ENCODE measurements at places on chromosomes 13 and 19. TPM values are rescaled to one million over a fixed set of nuclear protein-coding genes. Genes with fewer than 3 reads are reported as not detected.
A peak's percentile ranks its signal among the peaks of the same experiment; 100 is the strongest.

- DNase-seq = no peak
Observed at GRCh38 chr19:39515551-39516191, 732 bp downstream of the SELENOV start.

DNA sequence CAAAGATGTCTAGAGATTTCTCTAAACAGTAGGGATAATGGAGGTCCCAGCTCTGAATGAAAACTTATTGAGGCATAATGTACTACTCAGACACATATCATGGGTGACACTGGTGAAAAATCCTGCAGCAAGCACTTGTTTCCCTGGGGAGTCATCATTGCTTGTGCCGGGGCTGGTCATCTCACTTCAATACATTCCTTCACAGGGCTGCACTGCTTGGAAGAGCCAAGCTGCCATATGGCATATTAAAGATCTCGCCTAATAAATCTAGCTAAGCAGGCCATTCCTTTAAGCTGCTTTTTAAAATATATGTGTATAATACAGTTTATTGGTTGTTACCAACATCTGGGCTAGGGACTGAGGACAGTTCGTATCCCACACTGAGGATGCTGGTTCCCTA lies 332.2 kb upstream of the GPC6 start:
- DNase-seq = no peak

- no peak for DNase-seq
Observed at GRCh38 chr13:46983881-46984280, 87.0 kb upstream of the HTR2A start.

DNA sequence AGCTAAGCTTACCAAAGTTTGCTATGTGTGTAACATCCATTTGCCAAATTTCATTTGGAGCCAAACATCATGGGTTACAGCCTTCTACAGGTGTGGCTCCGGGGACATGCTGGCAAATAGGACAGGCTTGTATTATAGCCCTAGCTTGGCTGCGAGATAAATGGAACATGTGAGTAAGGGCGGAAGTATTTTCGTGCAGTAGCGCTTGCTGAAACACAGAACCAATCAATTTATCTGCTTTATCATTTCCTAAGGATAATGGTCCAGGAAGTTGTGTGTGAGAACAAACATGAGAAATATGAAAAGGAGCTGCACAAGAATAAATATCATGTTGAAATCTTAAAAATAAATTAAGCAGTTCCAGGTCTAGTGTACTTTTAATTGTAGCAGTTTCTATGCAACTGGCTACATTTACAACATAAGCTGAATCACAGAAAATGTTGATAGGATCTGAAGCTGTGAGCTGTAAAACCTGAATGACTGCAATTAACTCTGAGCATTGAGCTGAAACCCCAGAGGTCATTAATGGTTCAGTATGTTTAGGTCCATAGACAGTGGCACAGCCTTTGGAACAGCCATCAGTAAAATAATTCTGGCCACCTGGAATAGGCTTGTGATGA lies 22.2 kb upstream of the ZNF100 start:
- DNase-seq = no peak

- DNase-seq = no peak
Observed at GRCh38 chr19:40933025-40933424, 51.0 kb upstream of the CYP2A7 start.

- DNase-seq = no peak
Observed at GRCh38 chr13:23460921-23461320, 27.4 kb upstream of the SACS start.

Gene PCDH9
- total RNA-seq = 0.08 TPM

GRCh38 chr13:62537593-62537992 lies 1121.9 kb upstream of the PCDH20 start:
- DNase-seq = no peak

Gene FUT6
- 0.16 TPM for total RNA-seq

DNA sequence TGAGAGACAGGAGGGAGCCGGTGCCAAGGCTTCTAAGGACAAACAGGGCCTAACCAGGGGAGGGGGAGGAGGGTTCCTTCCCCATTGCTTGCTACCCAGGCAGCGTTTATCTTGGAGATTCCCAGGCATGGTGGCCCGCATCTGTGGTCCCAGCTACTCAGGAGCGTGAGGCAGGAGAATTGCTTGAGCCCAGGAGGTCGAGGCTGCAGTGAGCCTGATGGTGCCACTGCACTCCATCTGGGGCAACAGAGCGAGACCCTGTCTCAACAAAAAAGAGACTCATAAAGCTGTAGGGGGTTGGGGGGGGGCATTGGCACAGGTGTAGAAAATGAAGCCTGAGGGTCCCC lies 11.4 kb downstream of the TIMM13 start:
- DNase-seq = no peak

DNA sequence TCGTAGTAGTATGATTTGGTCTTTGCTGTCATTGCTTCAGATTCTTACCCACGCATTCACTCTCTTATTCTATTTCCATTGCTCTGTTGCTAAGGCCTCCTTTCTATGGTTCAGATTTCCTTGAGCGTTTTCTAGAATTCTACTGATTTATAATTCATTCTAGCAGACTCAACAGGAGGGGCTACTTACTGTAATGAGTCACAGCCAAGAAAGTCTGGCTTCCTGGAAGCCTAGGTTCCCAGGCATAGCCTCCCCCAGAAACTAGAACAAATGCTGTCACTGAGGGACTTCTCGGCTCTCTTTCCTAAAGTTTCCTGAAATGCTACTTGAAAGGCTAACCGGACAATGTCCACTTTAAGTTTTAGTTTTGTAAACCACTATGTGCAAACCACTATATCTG lies 47.7 kb upstream of the SPATA13 start:
- DNase-seq = no peak

Gene PNMA8A
- total RNA-seq = not detected

- DNase-seq = no peak
Observed at GRCh38 chr13:29858667-29859066, 8.2 kb upstream of the UBL3 start.

Gene DAND5
- total RNA-seq = 0.21 TPM

Gene TGFBR3L
- total RNA-seq = 2.7 TPM

Gene CYP2A7
- not detected for total RNA-seq

DNA sequence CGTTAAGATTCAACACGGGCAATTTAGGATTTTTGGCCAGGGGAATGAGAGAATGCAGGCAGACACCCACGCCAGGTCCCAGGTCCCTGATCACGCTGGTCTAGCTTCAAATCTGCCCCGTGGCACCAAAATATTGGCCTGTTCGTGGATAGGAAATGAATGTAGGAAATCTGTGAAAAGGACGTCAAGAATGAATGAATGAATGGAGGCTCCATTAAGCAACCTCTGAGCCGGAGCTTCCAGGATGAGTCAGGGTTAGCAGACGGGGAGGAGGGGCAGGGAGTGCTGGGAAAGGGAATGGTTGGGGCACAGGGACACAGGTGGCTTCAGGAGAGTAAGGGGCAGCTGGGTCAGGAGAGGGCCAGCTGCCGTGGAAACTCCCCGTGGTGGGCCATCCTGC lies 4.2 kb downstream of the SULT2B1 start:
- DNase-seq = no peak

Gene LGALS16
- not detected for total RNA-seq

Gene SLC7A9
- 0.58 TPM for total RNA-seq

- DNase-seq = no peak
Observed at GRCh38 chr13:55664178-55664577, 1476.5 kb upstream of the PRR20A start.

Gene CAMSAP3
- 0.34 TPM for total RNA-seq

Gene CATSPERD
- not detected for total RNA-seq

GRCh38 chr19:18401580-18402112 lies 4.2 kb upstream of the LRRC25 start:
- no peak for DNase-seq

DNA sequence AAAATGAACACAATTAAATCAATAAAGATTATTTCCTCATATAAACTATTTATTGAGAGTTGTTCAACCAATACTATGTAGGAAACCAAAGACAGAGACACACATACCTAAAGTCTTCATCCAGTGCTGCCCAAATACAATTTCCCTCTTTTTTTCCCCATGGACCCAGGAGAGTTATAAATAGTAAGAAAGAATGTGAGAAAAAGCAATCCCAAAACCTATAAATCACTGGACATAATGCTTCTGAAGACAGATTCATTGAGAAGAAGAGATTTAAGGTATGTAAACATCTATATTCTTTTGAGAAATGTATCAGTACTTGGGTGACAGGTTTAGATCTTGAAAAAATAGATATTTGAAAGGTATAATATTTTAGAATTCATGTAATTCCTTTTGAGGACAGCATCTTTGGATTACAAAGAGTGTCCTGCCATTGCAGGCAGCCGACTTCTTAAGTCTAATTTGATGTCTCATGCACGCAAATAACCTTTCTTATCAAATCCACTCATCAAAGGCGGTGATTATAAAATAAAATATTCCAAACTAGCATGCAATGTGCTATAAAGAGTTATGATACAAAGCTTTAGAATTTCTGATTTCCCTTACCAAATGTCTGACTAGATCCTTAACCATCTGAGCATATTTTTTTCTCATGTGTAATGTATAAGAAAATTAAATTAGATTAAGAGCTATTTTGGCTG lies 739.4 kb downstream of the LIG4 start:
- DNase-seq = no peak

Gene PRRG2
- total RNA-seq = 1.5 TPM

DNA sequence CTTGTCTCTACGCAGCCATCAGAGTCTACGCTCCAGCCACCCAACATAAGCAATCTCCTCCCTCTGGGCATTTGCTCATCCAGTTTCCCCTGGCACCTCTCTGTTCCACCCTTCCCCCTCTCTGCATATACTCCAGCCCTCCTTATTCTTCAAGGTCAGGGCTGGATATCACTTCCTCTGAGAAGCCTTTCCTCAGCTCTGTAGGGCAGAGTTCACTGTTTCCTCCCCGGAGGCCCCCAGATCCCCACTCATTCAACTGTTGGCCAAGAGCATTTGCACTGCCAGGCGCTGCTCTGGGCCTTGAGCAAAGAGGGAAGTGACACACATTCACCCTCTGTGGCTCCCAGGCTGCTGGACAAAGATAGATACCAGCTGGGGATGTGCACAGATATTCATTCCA lies 3.3 kb downstream of the FCGRT start:
- no peak for DNase-seq

GRCh38 chr13:63880705-63881104 lies 2465.1 kb upstream of the PCDH20 start:
- no peak for DNase-seq

- DNase-seq = peak; percentile 78
Observed at GRCh38 chr19:5130371-5131030, 161.6 kb downstream of the KDM4B start.

DNA sequence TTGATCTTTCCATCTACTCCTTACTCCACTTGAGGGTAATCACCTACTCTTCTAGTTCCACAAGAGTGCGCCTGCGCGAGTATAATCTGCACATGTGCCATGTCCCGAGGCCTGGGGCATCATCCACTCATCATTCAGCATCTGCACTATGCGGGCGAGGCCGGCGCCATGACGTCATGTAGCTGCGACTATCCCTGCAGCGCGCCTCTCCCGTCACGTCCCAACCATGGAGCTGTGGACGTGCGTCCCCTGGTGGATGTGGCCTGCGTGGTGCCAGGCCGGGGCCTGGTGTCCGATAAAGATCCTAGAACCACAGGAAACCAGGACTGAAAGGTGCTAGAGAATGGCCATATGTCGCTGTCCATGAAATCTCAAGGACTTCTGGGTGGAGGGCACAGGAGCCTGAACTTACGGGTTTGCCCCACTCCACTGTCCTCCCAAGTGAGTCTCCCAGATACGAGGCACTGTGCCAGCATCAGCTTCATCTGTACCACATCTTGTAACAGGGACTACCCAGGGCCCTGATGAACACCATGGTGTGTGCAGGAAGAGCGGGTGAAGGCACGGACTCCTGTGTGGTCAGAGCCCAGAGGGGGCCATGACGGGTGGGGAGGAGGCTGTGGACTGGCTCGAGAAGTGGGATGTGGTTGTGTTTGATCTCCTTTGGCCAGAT lies 2.7 kb upstream of the KLK2 start:
- peak; percentile 28 for DNase-seq

DNA sequence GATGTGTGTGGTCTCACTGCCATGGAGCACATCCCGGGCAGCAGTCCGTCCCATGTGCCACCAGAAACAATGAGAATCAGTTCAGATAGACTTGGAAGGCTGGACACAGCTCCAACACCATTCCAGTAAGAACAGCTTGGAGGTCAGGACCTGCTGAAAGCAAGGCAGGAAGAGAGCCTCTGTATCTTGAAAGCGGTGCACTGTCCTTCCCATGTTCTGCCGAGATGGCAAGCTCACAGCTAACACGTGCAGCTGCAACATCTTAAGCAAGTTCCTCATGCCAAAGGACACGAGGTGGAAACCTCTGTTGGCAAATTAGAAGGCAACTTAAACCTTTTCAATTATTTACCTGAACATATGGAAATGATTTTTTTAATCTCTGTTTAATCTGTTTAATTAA lies 175.4 kb downstream of the DLEU7 start:
- DNase-seq = no peak

Gene KRTDAP
- not detected for total RNA-seq

DNA sequence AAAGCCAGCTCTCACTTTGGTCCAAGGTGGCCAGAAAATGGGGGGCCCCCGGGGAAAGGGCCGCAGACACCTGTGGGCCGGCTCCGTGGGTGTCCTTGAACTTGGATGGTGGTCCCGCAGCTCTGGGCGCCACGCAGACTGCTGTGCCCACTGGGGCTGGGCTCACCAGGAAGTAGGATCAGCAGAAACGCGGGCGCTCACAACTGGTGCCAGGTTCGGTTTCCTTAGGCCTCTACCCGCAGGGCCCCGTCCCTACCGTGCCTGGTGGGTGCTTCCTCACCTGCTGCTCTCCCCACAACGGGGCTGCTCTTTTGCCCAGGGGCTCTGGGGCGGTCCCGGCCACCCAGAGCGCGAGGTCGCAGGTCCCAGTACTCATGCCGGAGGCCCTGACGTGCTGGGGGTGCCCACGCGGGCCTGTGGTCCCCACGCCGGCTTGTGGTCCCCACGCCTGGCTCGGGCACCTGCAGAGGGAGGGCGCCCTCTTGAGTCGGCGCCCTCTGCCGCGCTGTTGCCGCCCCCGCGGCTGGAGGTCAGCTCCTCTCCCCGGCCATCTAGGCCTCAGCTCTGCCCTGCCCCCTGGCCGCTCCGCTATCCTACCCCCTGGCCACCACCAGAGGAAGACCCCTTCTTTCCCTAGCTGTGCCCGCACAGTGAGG lies 1303.6 kb downstream of the UQCRFS1 start:
- DNase-seq = no peak

- no peak for DNase-seq
Observed at GRCh38 chr19:2729943-2730818, 9.0 kb upstream of the DIRAS1 start.

Gene FUT1
- 0.16 TPM for total RNA-seq

GRCh38 chr19:9547870-9548269 lies 9.4 kb upstream of the ZNF426 start:
- DNase-seq = no peak

GRCh38 chr13:103238441-103238840 lies 172.2 kb upstream of the SLC10A2 start:
- no peak for DNase-seq

GRCh38 chr19:19475849-19476828 lies 39.2 kb downstream of the TSSK6 start:
- no peak for DNase-seq

- no peak for DNase-seq
Observed at GRCh38 chr19:9839415-9839814, 4.3 kb downstream of the PIN1 start.
